ENCODE measurements at places on chromosomes 1 and 21.

- DNase-seq = no peak
Measured at GRCh38 chr1:32104127-32104526, 3.7 kb upstream of the KPNA6 start.

DNA sequence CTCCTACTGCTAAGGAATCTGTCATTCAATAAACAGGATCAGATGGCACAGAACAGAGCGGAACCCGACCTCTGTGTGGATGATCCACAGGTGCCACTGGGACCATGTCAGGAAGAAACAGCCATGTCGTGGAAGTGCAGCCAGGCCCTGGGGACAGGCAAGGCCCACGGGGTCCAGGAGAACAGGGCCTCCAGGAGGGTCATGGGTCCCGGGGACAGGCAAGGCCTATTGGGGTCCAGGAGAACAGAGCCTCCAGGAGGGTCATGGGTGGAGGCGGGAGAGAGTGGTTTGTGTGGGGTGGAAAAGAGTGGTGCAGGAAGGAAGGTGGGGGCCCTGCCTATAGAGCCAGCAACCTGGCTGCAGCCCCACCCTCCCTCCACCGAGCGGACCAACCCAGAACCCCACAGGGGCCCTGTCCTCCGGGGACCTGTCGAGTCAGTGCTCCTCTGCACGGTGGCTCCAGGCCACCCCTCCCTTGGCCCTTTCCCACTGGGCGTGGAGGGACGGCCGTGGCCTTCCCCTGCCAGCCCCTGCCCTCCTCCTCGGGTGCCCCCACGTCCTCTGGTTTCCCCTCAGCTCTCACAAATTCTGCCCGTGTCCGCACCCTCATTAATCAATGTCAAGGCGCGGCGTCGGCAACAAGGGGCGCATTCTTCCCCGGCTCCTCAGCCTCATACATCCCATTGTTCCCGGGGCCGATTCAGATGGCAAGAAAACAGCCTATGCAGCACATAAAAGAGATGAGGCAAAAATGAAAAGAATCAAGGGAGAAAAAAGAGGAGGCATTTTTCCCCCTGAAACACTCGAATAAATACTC, 146.4 kb downstream of the PRDM16 start:
- DNase-seq = no peak

DNA sequence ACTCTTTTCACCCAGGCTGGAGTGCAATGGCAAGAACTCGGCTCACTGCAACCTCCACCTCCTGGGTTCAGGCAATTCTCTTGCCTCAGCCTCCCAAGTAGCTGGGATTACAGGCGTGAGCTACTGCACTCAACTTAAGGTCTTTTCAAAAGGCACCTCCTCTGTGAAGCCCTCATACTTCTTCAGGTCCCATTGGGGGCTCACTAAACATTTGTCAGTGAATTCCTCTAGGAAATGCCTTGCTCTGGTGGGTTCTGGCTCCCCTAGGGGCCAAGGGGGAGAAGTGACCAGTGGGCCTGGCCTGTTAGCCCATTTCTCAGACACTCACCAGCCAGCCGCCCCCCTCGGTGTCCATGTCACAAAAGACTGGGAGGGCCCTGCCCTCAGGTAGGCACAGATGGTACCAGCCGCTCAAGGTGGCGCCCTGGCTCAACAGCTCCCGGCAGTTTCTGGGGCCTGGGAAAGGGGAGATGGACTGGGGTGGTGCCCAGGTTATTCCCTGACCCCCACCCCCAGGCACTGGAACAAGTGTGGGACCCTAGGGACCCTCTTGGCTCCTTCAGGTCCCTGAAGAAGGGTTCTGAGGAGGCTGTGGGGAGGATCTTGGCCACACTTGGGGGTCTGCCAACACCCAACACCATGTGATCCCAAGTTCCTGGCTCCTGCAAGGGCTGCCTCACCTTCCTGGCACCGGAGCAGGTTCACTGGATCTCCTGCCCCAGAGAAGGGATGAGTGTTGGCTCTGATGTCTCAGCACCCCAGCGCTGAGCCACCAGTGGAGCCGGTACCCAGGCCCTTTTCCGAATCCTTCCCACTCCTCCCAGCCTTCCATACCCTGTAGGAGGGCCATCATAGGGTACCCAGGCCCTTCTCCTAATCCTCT, 1.6 kb downstream of the FCN3 start:
- DNase-seq = no peak

DNA sequence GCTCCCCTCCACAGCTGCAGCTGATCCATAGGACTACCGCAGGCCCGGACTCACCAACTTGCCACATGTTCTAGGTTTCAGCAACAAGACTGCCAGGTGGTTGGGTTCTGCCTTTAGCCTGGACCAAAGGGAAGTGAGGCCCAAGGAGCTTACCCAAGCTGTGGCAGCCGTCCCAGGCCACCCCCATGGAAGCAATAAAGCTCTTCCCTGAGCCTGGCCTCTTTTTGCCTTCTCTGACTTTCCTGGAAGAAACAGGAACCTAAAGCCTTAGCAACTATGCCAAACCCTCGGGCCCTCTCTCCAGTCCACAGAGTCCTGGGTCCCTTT, 2.7 kb upstream of the ARTN start:
- no peak for DNase-seq

- DNase-seq = no peak
Measured at GRCh38 chr1:36512842-36513241, 30.1 kb upstream of the CSF3R start.

- no peak for DNase-seq
Measured at GRCh38 chr1:186374303-186375151, 526 bp downstream of the TPR start.

DNA sequence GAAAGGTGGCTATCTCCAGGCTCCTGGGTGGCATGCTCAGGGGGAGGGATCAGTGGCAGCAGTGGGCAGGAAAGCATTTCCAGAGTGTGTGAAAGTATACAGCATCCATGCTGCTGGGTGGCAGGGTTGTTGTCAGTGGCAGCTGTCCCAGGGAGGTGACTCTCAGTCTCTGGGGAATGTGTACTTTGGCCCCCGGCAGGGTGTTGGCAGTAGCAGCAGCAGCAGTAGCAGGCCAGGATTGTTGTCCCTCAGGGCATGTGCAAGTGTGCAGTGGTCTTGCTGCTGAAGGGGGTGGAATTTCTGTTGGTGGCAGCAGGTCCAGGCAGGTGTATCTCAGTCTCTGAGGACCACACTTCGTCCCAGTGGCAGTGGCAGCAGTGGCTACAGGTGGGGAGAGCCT, 71.7 kb upstream of the GUCA2B start:
- DNase-seq = no peak

DNA sequence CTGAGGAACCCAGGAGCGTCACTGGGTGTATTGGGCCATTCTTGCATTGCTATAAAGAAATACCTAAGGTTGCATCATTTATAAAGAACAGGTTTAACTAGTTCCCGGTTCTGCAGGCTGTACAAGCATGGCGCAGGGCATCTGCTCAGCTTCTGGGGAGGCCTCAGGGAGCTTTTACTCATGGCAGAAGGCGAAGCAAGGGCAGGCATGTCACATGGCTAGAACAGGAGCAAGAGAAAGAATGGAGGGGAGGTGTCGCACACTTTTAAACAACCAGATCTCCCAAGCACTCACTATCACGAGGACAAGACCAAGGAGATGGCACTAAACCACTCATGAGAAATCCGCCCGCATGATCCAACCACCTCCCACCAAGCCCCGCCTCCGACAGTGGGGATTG, 65.2 kb downstream of the PSMG1 start:
- no peak for DNase-seq

DNA sequence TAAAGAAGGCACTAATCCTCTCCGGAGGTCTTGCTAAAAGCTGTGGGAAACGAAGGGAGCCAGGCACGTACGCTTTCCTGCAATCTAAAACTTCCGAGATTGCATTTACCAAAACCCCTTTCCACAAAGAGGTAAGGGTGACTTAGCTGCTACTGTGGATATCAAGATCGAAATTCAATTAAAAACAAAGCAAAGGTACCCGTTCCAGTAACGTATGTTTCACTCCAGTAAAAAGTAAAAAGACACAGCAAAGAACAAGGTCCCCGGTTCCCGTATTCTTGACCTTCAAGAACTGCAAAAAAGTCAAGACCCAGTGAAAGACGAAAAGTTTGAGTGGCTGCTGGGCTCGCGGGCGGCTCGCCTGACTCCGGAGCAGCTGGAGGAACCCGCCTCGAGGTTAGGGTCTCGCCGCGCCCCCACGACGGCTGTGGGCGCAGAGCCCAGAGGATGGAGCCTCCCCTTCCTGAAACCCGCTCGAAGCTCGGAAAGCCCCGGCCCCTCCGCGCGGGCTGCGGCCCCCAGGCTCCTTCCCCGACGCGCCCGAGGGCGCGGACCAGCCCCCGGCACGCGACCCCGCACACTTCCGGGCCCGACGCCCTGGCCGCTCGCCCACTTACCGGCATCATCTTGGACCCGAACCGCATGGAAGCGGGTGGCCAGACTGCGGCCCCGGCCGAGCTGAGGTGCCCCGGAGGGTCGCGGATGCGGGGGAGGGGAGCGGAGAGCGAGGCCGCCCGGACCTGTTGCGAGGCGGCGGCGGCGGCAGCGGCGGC, 524 bp downstream of the TP53BP2 start:
- DNase-seq = no peak
